ENCODE measurements at places on chromosomes 5 and 9.

DNA sequence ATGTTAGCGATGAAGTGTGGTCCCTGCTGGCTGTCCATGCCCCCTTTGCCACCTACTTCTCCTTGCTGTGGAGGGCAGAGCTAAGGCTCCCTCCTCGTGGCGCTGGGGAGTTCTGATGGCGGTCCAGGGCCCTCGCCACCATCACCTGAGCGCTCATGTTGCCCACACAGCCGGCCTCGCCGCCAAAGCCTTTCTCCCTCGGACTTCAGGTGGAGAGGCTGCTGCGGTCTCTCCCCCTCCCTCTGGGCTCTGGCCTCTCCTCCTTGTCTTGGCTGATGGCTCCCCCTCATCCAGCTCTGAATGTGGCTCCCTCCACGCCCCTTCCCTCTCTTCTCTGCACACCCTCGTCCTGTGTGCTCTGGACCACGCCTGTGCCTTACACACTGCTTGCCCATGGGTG, 14.5 kb upstream of the LPCAT1 start:
- DNase-seq = no peak

DNA sequence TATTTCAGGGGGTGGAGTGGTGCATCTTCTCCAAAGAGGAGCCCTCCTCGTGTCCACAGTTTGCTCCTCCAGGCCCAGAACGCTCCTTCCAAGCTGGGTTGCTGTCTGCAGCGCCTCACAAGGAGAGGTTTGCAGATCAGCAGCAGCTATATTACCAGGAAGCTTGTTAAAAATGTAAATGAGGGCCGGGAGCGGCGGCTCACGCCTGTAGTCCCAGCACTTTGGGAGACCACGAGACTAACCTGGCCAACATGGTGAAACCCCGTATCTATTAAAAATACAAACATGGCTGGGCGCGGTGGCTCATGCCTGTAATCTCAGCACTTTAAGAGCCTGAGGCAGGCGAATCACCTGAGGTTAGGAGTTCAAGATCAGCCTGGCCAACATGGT, 25.0 kb upstream of the FRMPD1 start:
- DNase-seq = no peak

GRCh38 chr9:97594381-97594921, 38.7 kb downstream of the TSTD2 start:
- no peak for DNase-seq

DNA sequence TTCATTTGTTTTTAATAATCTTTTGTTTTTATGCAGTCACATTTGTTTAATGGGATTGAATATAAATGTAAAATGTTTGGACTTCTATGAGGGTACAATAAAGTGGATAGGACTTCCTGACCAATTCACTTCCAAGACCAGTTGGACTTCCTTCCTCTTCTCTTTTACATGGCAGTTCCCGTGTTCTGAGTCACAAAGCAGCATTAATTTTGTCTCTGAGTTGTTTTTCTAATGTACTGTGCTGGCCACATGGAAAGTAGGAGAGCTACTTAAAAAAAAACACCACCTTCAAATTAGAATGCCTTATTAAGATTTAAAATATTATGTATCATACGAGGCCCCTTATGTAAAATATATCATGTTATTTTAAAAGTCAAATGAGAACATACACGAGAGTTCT, 87.3 kb downstream of the CCDC171 start:
- no peak for DNase-seq

DNA sequence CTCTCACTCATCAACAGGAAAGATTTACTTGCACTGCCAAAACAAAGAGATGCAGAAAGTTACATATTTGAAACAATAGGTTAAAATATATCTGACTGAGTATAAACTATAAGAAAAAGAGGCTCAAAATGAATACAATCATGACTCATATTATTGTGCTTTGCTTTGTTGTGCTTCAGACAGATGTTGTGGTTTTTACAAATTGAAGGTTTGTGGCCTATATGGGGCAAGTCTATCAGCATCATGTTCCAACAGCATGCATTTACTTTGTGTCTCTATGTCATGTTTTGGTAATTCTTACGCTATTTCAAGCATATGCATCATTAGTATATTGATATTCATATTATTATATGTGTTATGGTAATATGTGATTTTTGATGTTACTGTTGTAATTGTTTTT, 330.0 kb downstream of the PRR16 start:
- DNase-seq = no peak

GRCh38 chr9:90546200-90546599, 96.4 kb downstream of the DIRAS2 start:
- no peak for DNase-seq

DNA sequence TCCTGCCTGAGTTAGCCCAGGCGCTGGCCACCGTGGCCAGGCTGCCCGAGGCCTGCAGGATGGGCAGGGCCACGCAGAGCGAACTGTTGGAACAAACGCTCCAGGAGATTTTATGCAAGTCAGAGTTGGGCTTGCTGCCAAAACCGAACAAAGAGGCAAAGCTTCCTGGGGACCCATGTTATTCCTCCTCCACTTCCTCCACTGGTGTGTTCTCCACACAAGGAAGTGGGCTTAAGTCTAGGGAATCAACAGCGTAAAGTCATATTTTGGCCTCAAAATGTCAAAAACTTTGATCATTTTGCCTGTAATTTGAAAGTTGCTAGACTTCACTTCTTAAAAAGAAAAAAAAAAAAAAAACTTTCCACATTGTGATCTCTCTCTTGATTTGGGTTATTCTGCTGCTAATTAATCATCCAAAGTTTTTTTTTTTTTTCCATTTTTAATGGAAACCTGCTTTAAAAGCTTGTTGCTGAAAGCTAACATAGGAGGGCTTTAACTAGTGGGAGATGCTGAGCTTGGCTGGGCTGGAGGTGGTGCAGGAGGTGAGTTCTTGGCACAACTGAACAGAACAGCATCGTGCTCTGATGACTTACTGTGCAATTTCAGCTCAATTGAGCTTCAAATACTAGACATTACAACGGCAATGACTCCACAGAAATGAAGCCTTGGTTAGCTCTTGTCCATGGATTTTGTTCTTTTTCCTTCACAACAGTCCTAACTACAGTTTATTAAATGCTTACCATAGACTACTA, 73.0 kb downstream of the PTPDC1 start:
- DNase-seq = peak; percentile 71

DNA sequence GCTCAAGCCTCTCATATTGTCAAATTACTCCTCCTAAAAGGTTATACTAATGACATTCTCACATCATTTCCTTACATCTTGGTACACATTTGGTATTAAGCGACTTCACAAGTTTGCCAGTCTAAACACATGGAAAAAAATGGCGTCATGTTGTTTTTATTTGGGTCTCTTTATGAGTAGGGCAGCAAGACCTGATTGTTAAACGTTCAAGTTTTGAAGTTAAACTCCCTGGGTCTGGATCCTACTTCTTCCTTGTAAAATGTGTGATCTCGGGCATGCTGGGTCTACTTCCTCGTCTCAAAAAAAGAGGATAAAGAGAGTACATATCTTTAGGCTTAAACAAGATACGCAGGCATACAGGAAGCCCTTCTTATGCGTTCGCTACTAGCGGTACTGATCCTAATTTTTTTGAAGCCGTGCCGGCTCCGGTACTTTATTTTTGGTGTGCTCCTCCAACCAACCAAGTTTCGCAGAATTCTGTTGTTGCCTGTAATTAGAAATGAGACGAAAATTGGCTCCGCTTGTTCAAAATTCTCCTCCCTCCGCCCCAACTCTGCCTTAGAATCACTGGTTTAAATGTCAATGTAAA, 596 bp upstream of the CDC37L1 start:
- no peak for DNase-seq

GRCh38 chr5:110785356-110785755, 46.5 kb downstream of the SLC25A46 start:
- no peak for DNase-seq

DNA sequence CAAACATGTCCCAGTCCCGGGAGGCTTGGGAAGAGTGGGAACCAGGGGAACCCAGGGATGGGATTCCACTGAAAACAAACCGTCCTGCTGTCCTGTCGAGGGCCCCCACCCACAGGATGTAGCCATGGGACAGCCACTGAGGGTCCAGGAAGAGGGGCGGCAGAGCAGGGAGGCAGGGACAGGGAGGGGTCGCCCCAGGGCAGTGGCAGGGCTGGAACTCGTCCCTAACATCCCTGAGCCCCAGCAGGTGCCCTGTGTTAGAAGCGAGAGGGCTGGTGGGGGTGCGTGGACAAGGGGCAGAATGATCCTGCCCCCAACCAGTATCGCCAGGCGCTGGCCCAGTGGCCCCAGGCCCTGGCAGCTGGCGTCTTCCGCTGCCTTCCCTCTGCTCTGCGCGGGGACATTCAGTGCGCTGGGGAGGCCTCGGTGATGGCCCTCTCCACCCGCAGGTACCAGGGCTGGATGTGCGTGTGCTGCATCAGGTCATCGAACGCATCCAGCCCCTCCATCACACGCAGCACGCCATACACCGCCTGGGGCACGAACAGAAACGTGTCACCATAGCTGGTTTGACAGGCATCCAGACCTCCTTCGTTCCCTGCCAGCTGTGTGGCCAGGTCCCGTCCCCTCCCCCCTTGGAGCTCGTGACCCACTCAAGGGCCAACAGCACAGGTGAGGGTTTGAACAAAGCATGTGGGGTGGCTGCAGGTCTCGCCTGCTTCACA, 6.6 kb downstream of the PTGES2 start:
- DNase-seq = no peak

DNA sequence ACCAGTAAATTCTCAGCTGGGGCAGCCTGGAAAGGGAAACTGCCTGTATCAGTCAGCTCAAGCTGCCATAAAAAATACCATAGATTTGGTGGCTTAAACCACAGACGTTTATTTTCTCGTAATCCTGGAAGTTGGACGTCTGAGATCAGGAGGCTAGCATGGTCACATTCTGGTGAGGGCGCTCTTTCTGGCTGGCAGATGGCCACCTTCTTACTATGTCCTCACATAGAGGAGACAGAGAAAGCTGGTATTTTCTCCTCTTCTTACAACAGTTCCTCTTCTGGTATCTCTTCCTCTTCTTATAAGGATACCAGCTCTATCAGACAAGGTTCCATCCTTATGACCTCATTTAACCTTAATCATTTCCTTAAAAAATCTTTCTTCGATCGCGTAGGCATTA, 50.5 kb upstream of the RFX3 start:
- no peak for DNase-seq

- no peak for DNase-seq
These were observed 128.0 kb upstream of the ABCA1 start for GRCh38 chr9:105055917-105056316.

DNA sequence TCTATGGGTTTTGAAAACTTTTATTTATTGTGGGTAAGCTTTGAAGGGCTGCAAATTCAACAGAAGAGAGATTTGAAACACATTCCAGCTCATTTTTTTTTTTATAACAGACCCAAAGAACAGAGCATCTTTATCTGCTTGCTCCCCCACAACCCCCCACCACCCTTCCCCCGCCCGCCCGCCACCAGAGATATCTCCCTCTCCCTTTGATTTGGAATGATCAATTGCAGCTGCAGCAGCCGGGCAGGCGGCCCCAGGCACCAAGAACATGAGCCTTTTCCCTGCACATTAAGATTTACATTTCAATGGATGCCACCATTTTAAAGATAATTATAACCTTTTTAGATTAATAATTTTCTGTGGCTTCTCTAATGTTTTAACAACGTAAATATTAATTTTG, 510.9 kb downstream of the ZNF608 start:
- DNase-seq = no peak

DNA sequence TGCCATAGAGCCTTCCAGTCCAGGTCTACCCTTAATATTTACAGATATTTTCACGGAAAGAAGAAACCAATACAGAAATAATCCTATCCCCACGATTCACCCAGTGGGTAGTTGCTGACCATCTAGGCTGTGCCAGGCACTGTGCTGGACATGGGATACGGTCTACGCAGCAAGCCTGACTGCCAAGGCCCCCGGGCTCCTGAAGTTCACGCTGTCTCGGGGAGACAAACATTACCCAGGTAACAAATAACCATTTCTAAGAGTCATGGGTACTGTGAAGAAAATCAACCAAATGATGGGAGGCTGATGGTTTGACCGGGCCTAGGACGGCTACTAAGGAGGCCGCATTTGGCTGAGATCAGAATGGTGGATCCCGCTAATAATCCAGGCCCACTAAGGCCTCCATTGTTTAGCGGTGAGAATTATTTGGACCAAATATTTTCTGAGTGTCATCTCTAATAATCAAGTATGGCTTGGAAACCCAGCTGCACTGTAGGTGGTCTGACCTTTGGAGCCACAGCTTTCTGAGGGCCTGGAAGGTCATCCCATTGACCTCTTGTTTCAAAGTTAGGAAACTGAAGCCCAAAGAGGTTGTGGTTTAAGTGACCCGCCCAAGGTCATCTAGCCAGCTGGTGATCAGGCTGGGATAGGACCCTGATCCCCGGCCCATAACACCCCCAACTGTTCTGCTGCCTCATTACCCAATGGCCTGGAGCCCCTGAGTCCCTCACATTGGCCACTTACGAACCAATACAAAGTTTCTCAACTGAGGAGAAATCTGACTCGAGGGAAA, 82.4 kb downstream of the AK8 start:
- DNase-seq = no peak

DNA sequence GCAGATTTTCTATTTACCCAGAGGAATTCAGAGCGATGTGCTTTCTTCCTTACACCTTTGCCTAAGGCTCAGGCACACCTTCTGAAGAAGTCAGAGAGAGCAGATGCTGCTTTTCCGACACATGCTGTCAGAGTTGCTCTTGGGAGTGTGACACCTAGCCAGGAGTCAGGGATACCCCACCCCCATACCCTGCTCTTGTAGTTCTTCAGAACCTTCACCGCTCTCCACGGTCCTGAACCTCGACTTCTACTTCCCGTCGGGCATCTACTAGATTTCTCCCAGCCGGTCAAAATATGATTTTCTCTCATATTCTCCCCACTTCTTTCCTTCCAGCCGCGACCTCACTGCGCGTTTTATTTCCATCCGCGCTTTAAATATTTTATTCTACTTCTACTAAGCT, 1.7 kb downstream of the GRIN3A start:
- DNase-seq = no peak

- DNase-seq = no peak
These were observed 421.9 kb downstream of the HCN1 start for GRCh38 chr5:45274241-45274640.

GRCh38 chr5:50501491-50502228, 60.6 kb upstream of the EMB start:
- no peak for DNase-seq

DNA sequence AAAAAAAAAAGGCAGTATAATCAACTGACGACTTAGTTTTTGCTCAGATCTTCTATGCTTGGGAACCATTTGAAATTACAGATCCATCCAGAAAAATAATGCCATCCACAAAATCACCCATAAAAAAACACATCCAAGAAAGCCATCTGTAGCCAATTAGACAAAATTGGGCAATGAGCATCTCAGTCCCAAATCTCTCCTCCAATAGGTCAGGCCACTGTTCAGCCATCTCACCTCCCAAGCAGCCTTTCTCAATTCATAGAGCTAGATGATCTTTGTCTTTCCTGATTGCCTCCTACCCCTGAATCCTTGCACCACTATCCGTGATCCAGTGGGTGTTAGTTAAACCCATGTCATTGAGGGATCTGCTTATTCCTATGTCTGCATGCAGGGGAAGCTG, 139.6 kb downstream of the SCAMP1 start:
- no peak for DNase-seq

- DNase-seq = no peak
These were observed 143.2 kb downstream of the PSAT1 start for GRCh38 chr9:78439866-78440830.

GRCh38 chr9:108956631-108957026, 22.4 kb downstream of the ABITRAM start:
- no peak for DNase-seq

All from lower leg skin (tissue), 4 donors.